ENCODE measurements at places on chromosomes 12 and 14.
A peak's percentile ranks its signal among the peaks of the same experiment; 100 is the strongest.

GRCh38 chr12:24198936-24199671 lies 249.6 kb upstream of the SOX5 start:
- no peak for DNase-seq

GRCh38 chr14:51539571-51540037 lies 112.1 kb upstream of the FRMD6 start:
- no peak for DNase-seq

DNA sequence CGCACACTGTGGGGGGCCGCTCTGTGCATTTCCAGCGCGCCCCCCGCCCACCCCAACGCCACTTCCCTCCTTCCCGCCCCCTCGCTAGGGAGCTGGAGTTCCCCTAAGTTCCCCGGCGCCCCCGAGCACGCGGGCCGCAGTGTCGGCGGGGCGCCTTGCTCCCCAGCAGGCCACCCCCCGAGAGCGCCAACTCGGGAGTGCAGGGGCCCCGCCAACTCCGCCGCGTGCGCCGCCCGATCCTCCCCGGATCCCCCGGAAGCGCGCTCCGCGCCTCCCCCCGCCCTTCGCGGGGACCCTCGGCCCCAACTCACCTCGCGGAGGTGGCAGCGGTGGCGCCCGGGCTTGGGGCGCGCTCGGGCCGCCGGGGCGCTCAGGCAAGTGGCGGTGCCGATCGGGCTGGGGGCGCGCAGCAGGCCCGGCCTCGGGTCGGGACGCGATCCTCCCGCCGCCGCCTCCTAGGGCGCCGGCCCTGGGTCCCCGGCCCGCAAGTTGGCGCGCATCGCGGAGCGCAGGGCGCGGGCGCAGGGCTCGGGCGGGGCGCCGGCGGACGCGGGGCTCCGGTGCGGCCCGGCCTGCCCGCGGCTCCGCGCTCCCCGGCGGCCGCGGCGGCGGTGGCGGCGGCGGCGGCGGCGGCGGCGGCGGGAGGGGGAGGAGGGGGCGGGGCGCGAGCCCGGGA lies at the start of gene NCOR2:
TSS of gene NCOR2 (minus strand) at position 616 of the 676 bp plus-strand sequence. CDS start 72,361 bp downstream, outside the sequence.
- peak; percentile 44 for DNase-seq

- no peak for DNase-seq
Measured at GRCh38 chr14:93299866-93300265, 33.0 kb downstream of the BTBD7 start.

DNA sequence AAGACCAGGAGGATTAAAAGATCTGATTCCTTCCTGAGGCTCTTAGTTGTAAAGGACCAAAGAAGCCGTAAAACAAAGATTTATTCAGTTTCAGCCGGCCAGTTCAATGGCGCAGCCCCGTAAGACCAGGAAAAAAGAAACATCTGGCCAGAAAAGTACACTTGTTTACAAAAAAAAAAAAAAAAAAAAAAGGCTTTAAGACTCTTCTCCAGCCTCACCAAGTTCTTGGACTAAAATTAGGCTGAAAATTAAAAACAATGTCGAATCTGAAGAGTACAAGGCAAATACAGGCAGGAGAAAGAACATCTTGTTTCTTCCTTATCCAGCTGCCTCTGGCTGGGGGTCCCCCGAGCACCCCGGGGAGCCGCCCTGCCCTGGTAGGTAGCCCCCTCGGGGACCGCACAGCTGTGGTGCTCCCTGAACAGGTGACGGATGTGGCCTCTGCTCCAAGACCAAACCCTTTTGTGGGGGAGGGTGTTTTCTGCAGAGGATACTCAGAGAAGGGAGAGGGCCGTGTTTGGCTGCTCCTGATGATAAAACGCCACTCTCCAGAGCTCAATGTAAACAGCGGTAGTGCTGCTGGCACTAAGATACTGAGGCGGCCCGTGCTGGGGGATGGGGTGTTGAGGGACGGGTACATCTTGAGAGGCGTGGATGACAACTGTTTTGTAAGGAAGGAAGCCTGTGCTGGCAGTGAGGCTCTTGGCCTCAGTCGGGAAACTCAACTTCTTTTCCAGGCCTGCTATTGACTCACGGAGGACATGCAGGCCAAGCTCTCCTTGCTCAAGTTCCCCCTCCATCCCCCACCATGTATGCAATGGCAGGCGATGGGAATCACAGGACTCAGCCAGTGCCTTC lies 201.0 kb upstream of the DIO3 start:
- DNase-seq, result no peak

DNA sequence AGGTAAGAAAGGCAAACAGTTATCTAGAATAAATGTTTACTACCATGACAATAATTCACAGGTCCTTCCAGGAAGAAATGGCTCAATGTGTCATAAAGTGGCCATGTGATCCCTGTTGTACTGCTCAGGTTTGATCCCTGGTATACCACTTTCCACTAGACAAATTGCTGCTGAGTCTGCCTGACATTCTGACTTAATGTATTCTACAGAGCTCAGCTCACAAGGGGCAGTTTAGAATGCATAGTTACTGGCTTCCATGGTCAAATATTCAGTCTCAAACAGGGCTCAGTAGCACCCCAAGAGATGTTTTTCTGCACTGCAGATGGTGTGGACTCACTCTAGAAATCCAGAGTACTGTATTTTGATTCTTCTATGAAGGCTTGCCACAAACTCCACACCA lies 21.8 kb downstream of the TSHR start:
- DNase-seq, result no peak

GRCh38 chr12:46472893-46473633 lies 100.5 kb upstream of the SLC38A2 start:
- DNase-seq, result no peak

- no peak for DNase-seq
Measured at GRCh38 chr12:40632933-40633332, 59.3 kb upstream of the CNTN1 start.

GRCh38 chr14:70188659-70189455 lies at the start of gene SLC8A3:
SLC8A3 (minus strand) TSS chr14:70188951; CDS start chr14:70168422, 20,529 bp downstream.
- DNase-seq, result no peak

- no peak for DNase-seq
Measured at GRCh38 chr12:43880547-43880946, 44.7 kb downstream of the TMEM117 start.
